Activated CD8-positive, alpha-beta memory T cell treated with anti-CD3 and anti-CD28 coated beads for 4 hours (primary cell): ENCODE measurements at places on chromosomes 6 and 20.

DNA sequence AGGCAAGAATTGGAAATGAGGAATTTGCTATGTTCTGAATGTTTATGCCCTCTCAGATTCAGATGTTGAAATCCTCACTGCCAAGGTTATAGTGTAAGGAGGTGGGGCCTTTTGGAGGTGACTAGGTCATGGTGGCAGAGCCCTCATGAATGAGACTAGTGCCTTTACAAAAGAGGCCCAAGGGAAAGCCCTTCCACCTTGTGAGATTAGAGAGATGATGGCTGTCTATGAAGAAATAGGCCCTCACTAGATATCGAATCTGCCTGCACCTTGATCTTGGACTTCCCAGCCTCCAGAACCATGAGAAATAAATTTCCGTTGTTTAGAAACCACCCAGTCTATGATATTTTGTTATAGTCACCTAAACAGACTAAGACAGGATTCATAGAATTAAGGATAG, 10.4 kb downstream of the ASIP start:
- DNase-seq = no peak

GRCh38 chr6:166906376-166907044, 49.8 kb downstream of the RNASET2 start:
- DNase-seq = no peak

DNA sequence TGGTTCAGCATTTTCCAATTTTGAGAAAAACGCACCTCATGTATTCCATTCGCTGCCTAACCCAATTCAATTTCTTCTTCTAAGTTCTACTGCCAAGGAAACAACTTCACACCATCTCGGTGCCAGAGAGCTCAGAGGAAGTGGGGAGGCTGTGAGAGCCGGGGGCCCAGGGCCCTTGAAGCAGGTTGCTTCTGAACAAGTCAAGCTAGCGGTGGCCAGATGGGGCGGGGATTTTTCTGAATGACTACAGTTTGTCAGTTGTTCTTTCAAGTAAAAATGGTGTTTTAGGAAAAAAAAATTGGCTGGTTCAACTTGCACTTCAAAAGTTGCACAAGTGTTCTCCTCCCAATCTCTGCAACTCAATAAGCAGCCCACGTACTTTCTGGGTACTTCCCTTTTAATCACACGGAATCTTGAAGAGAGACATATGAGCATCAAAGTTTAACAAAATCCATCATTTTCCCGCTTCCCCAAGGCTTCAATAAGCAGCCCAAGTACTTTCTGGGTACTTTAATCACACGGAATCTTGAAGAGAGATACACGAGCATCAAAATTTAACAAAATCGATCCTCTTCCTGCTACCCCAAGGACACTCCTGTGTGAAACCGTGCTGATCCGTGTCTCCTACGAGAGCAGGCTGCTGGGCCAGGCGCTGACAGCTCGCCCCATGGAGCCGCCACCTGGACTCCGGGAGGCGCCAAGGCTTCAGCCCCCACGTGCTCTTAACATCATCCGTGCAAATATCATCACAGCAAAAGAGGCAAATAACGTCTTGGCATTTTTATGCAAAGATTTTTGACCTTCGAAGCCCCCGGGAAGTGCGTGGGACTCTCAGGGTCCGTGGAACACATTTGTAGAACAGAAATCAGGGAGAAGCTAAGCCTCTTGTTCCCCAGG, 186.7 kb upstream of the PDE10A start:
- DNase-seq = no peak

GRCh38 chr6:146884728-146885127, 286.0 kb downstream of the ADGB start:
- DNase-seq = no peak

- DNase-seq = no peak
These were observed 87.2 kb downstream of the PDE7B start for GRCh38 chr6:135938576-135939207.

- DNase-seq = no peak
These were observed 29.2 kb upstream of the SDCBP2 start for GRCh38 chr20:1357921-1358671.

- no peak for DNase-seq
These were observed 24.6 kb downstream of the GMEB2 start for GRCh38 chr20:63602321-63602720.

DNA sequence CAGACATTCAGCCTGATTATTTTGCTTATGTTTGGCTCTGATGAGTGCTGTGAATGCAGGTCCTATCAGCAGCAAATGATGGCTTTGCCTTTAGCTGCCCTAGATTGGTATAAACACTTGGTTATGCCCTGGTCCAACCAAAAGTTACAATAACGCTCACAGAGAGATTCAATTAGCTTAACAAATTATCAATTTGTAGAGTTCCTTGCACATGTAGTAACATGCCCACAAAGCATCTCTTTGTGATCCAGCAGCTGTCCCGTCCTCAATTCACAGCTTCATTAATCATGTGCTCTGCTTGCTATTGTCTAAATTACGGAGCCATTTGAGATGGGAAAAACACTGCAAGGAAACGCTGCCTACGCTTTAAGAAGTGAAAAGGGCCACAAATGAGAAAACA, 457.9 kb downstream of the HDGFL1 start:
- no peak for DNase-seq

GRCh38 chr6:169861431-169862042, 110.1 kb downstream of the ERMARD start:
- no peak for DNase-seq

DNA sequence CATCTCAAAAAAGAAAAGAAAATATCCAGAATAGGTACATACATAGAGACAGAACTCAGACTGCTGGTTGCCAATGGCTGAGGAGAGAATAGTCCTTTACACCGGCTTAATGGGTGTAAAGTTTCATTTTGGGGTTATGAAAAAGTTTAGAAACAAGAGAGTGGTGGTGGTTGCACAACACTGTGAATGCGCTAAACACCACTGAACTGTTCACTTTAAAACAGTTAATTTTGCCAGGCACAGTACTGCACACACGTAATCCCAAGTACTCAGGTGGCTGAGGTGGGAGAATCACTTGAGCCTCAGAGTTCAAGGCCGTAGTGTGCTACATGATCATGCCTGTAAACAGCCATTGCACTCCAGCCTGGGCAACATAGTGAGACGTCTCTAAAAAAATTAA, 7.6 kb downstream of the ILRUN start:
- no peak for DNase-seq

DNA sequence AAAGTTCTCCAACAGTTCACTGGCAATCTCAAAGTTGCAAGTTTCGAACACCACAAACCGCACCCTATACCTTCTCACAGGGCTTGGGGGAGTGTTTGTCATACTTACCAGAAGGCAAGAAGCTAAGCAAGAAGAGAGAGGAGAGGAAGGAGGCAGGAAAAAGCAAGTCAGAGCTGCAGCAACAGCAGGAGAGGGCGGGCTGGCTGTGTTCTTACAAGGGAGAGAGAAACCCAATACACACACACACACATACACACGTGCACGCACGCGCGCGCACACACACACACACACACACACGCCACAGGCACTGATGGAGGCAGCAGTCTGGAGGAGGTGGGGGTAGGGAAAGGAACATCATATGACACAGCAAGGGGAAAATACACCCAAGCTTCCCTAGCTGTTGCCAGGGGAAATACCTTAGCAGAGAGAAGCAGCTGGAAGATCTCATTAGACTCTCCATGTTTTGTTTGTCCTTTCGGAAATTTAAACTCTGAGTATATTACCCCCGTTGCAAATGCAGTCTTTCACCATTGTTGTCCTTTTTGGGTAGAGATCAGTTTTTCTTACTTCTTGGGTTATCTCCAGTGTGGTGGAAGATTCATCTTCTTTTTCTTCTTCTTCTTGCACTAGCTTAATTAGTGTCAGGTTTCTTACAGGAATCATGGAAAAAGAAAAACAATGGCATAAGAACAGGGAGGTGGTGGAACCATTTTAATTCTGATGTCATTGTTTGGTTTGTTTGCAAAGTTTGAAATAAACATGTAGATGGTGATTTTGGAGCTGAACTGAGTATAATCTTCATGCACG, at the start of gene TXLNB:
TXLNB (minus strand) TSS at position 186 of the 807 bp plus-strand sequence. CDS start 3,099 bp downstream, outside the sequence.
- DNase-seq = peak; percentile 51

DNA sequence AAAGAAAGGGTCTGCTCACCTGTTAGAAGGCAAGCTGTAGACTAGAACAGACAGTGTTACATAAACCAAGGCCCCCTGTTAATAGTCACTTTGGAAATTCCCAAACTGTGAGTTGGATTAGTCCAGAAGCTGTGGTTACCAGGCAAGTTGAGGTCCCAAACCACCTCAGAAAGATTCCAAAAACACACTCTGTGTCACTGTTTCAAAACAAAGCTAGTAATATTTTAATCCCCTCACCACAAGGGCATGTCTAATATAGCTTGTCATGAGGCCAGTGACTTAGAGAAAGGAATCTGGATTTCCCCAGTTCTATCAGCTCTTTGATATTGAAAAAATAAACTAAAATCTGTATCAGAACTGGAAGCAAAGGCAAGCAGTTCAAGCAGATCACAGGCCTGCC, 244.6 kb downstream of the HAO1 start:
- no peak for DNase-seq

DNA sequence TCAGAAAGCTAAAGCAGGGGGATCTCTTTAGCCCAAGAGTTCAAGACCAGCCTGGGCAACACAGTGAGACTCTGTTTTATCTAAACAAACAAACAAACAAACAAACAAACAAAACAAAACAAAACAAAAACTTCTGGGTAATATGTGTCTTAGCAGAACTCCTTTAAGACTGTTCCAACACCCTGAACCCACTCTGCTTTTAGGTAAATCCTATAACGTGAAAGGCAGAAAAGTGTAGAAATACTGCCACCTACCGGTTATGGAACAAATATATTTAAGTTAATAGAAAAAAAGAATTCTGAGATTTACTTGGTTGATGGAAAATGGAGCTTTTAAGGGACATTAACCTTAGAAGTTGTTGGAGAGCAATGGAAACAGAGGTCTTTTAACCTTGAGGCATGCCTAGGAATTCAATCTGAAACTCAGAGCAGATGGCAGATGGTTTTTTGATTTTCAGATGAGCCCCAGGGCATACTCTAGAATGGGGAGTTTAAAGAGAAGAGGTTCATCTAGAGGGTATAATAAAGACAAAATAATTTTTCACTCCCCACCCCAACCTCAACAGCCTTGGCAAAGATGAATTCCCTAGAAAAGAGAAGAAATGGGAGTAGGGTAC, 38.5 kb downstream of the SOD2 start:
- DNase-seq = no peak

GRCh38 chr6:43635387-43636307, at the start of gene MAD2L1BP:
MAD2L1BP (plus strand) TSS chr6:43635840; CDS start chr6:43635876, 36 bp downstream.
- peak; percentile 76 for DNase-seq
